Caco-2 (cell line): ENCODE measurements at places on chromosomes 16 and 17. TPM values are rescaled to one million over a fixed set of nuclear protein-coding genes. Genes with fewer than 3 reads are reported as not detected.

Gene TM4SF5
- 9.9 and 12.1 TPM in 2 replicates for total RNA-seq

DNA sequence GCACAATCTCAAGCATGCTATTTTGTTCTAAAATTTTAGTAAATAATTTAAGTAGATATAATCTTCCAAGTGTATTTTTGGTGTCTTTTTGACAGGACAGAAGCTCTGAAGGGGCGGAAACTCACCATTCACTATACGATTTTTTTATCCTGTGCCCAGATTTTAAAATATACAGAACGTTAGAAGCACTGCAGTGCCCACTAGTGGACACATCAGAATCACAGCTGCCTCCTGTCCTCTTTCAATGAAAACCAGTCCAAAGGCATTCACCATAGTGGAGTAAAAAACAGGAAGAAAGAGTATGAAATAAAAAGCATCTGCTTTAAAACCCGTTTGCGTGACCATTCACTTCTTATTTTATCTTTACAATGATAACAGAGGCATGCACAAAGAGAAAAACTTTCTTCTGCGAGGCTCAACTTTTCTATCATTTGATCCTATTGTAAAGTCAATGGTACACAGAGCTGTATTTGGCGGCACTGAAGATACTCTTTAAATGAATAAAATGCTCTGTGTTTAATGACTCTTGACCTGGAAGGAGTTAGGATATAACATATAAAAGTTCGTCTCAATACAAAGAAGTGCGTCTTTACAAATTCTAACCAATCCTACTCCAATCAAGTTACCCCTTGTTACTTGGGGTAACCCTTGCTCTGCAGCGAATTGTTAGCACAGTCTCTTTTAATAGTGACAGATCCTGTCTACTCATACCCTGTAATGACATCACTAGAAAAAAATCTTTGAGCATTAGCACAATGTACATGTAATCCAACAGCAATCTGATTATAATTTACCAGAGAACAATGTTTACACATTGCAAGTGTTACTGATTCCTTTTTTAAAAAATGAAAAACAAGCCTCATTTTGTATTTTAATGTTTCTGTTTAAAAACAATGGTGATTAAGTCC is 339.8 kb upstream of the PSMD7 start:
- DNase-seq: peak; percentile 52
- no peak overlapping the region for H3K4me3 ChIP-seq
- no peaks in the 10 kb centered on the region for H3K4me1 ChIP-seq

GRCh38 chr16:3655030-3655395 is 522 bp downstream of the DNASE1 start:
- peak overlapping the region; percentile 92 for H3K27ac ChIP-seq
- H3K27me3 ChIP-seq: no peaks in the 10 kb centered on the region
- H3K4me3 ChIP-seq: peak overlapping the region; percentile 39
- DNase-seq: peak; percentile 44

GRCh38 chr16:53374800-53375199 is 59.5 kb upstream of the RBL2 start:
- H3K27ac ChIP-seq: no peak overlapping the region
- H3K27me3 ChIP-seq: no peaks in the 10 kb centered on the region
- no peak for DNase-seq
- no peaks in the 10 kb centered on the region for H3K36me3 ChIP-seq
- no peak overlapping the region for H3K4me3 ChIP-seq

DNA sequence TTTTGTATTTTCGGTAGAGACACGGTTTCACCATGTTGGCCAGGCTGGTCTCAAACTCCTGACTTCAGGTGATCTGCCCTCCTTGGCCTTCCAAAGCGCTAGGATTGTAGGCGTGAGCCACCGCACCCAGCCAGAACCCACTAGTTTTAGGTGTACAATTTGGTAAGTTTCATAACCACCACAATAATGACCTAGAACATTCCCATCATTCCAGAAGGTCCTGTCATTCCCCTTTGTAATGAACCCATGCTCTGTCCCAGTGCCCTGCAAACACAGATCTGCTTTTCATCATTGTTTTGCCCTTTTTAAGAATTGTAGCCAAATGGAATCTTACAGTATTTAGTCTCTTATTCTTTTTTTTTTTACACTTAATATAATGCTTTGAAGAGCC is 35.6 kb upstream of the IRF8 start:
- no peak for DNase-seq
- no peaks in the 10 kb centered on the region for H3K27me3 ChIP-seq
- H3K4me1 ChIP-seq: peaks cover 9% of the 10 kb centered on the region
- no peak overlapping the region for H3K4me3 ChIP-seq

GRCh38 chr16:80725566-80726162 is 78.7 kb downstream of the CDYL2 start:
- H3K27me3 ChIP-seq: no peaks in the 10 kb centered on the region
- DNase-seq: no peak
- H3K4me1 ChIP-seq: no peaks in the 10 kb centered on the region
- H3K4me3 ChIP-seq: no peak overlapping the region
- H3K27ac ChIP-seq: no peak overlapping the region
- no peaks in the 10 kb centered on the region for H3K36me3 ChIP-seq

GRCh38 chr16:85662482-85662812 is 26.3 kb downstream of the GINS2 start:
- no peaks in the 10 kb centered on the region for H3K4me1 ChIP-seq
- H3K4me3 ChIP-seq: no peak overlapping the region
- H3K27ac ChIP-seq: peak overlapping the region; percentile 46
- H3K27me3 ChIP-seq: no peaks in the 10 kb centered on the region
- no peak for DNase-seq

GRCh38 chr16:66629856-66630255 is 25.4 kb downstream of the CMTM3 start:
- no peaks in the 10 kb centered on the region for H3K27me3 ChIP-seq
- no peak overlapping the region for H3K4me3 ChIP-seq
- no peak for DNase-seq
- H3K27ac ChIP-seq: no peak overlapping the region

- H3K27me3 ChIP-seq: no peaks in the 10 kb centered on the region
- no peak overlapping the region for H3K27ac ChIP-seq
- DNase-seq: no peak
- H3K4me1 ChIP-seq: no peaks in the 10 kb centered on the region
Observed at GRCh38 chr17:80213643-80213975, 6.5 kb downstream of the SGSH start.

Gene CX3CL1
- total RNA-seq: 0.16 TPM in 1 of 2 replicates, not detected in the other

DNA sequence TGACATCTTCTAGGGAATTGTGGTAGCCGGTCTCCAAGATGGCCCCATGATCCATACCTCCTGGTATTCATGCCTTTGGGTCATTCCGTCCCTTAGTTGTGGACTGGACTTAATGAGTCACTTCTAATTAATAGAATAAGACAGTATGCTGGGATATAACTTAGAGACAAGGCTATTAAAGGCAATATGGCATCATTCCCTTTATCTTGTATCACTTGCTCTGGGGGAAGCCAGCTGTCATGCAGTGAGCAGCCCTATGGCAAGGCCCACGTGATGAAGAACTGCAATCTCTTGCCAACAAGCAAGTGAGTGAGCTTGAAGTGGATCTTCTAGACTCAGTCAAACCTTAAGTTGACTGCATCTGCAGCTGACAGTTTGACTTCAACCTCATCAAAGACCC is 97.8 kb upstream of the MED13 start:
- H3K4me1 ChIP-seq: peaks cover 55% of the 10 kb centered on the region
- no peaks in the 10 kb centered on the region for H3K27me3 ChIP-seq
- DNase-seq: no peak
- H3K27ac ChIP-seq: no peak overlapping the region
- no peak overlapping the region for H3K4me3 ChIP-seq

- H3K36me3 ChIP-seq: no peaks in the 10 kb centered on the region
- H3K27me3 ChIP-seq: no peaks in the 10 kb centered on the region
- H3K4me1 ChIP-seq: peaks cover 15% of the 10 kb centered on the region
- DNase-seq: no peak
Observed at GRCh38 chr16:86668136-86668910, 90.0 kb downstream of the FOXL1 start.

- H3K27ac ChIP-seq: no peak overlapping the region
- H3K36me3 ChIP-seq: no peaks in the 10 kb centered on the region
- peaks cover 16% of the 10 kb centered on the region for H3K4me1 ChIP-seq
Observed at GRCh38 chr17:15233022-15233805, 31.9 kb downstream of the PMP22 start.

Gene CTNS
- total RNA-seq: 11.8 and 15.6 TPM in 2 replicates

GRCh38 chr17:76094046-76094445 is 9.5 kb downstream of the EXOC7 start:
- H3K27me3 ChIP-seq: no peaks in the 10 kb centered on the region
- H3K4me3 ChIP-seq: no peak overlapping the region

Gene CMTM2
- total RNA-seq: not detected in 2 replicates

Gene UMOD
- not detected in 2 replicates for total RNA-seq

DNA sequence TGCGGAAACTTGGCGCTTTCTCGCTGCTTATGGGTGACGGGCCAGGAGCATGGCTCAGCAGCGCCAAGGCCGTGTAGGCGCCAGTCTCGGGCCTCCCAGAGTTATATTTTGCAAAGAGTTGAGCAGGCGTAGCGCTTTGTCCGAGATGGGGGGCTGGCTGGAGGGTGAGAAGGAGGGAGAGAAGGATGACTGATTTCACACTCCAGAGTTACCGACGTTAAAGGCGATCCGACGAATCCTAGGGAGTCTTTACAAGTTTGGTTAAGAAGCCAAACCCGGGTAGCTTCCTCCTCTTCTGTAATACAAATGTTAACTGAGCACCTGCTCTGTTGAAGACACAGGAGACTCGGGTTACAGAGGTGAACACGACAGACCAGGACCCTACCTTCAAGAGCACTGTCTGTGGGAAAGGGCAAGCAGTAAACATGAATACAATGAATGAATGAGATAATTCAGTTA is 782 bp downstream of the POLR2A start:
- H3K4me3 ChIP-seq: peak overlapping the region; percentile 48
- no peaks in the 10 kb centered on the region for H3K27me3 ChIP-seq
- no peak for DNase-seq
- H3K4me1 ChIP-seq: peaks cover 13% of the 10 kb centered on the region
- no peaks in the 10 kb centered on the region for H3K36me3 ChIP-seq

Gene KCNG4
- not detected in 2 replicates for total RNA-seq

- peaks cover 9% of the 10 kb centered on the region for H3K36me3 ChIP-seq
- H3K27me3 ChIP-seq: no peaks in the 10 kb centered on the region
- peaks cover 34% of the 10 kb centered on the region for H3K4me1 ChIP-seq
- peak; percentile 92 for DNase-seq
- peak overlapping the region; percentile 73 for H3K4me3 ChIP-seq
- H3K27ac ChIP-seq: peak overlapping the region; percentile 53
Observed at GRCh38 chr17:39738983-39739884, 1.5 kb downstream of the GRB7 start.

Gene NLRC3
- total RNA-seq: not detected in 2 replicates

Gene C16orf89
- total RNA-seq: not detected in 2 replicates

Gene PDXDC1
- 139 and 149 TPM in 2 replicates for total RNA-seq

DNA sequence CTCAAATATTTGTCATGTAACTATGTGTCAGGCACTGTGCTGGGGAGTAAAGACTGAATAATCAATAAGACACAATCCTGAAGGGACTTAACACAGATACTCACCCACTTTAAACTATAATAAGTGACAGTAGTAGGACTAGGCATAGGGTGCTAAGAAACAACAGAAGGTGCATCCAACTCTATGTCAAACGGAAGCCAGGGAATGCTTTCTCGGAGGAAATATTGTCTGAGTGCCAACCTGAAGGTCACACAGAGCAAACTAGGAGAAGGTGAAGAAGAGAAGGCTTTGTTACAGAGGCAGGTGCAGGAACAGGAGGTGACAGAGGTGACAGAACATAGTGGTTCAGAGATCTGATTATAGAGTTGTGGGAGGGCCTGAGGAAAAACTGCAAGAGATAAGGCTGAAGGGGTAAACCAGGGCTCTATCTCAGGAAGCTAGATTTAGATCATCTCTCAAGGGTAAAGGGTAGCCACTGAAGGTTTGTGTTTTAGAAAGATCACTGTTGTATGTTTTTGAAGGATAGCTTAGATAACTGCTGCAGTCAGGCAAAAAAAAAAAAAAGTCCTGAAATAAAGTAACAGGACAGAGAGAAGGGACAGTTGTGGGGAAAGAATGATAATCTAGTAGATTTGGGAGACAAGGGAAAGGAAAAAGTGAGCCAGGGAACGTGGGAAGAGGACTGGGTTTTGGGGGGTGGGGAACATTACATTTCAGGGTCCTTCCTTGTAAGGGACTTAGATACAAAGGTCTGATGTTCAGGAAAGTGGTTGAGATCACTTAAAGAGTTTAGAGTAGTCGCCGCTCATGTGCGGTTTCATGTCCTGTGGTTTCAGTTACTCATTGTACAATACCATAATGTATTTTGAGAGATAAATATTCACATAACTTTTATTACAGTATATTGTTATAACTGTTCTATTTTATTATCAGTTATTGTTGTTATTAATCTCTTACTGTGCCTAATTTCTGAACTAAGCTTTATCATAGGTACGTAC is 85.6 kb upstream of the NETO2 start:
- no peaks in the 10 kb centered on the region for H3K36me3 ChIP-seq
- no peak overlapping the region for H3K4me3 ChIP-seq
- no peak for DNase-seq
- H3K27me3 ChIP-seq: no peaks in the 10 kb centered on the region
- H3K4me1 ChIP-seq: no peaks in the 10 kb centered on the region

DNA sequence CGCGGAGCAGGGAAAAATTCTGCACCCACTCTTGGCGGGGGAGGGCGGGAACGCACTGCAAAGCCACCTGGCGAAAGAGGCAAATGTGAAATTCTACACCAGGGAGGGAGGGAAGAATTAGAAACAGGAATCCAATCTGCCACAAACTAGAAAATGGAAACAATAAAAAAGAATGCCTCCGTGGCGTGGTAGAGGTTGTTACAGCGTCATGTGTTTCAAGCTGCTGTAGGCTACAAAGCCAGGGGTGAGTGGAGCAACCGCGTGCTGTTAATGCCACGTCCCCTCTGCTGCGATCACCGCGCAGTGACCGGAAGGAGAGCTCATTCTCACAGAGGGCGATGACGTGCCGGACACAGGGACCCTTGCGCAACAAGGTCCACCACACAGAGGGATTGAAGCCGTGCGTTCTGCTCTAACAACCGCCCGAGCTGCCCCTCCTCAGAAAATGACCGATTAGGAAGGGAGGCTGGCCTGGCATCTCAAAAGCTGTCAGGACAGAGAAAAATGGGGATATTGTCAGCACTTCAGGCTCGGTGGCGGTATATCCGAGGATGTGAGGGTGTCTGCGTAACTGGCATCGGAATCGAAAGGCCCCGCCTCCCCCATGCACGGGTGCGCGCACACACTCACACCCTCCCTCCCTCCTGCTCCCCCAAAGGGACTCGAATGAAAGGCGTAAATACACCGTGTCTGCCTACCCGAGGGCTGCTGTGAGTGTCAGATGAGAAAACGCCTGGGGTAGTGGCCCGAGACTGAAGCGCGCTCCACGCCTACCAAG is 70.8 kb upstream of the TNRC6C start:
- peaks cover 14% of the 10 kb centered on the region; the same call in 1 of the 2 replicates for H3K4me1 ChIP-seq
- H3K36me3 ChIP-seq: no peaks in the 10 kb centered on the region
- H3K4me3 ChIP-seq: peak overlapping the region; percentile 38
- peak; percentile 66 for DNase-seq
- peaks cover 4% of the 10 kb centered on the region for H3K27me3 ChIP-seq

DNA sequence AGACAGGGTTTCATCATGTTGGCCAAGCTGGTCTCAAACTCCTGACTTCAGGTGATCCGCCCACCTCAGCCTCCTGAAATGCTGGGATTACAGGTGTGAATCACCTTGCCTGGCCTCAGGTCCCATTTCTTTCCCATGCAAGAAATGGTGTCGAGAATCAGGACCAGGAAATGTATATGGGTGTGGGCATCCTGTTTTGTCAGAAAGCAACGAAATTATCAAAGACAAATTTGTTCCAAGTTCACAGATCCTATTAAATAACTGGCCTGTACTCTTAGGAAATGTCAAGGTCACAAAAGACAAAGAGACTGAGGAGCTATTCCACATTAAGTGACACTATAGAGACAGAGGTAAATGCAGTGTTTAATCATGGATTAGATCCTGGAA is 17.1 kb upstream of the ST6GALNAC1 start:
- H3K36me3 ChIP-seq: no peaks in the 10 kb centered on the region
- H3K4me1 ChIP-seq: peaks cover 28% of the 10 kb centered on the region

Gene MRPL28
- total RNA-seq: 82.4 and 91.2 TPM in 2 replicates
